ENCODE measurements at places on chromosomes 12 and 14.

- DNase-seq = no peak
Observed at GRCh38 chr12:81596558-81596957, 162.6 kb downstream of the PPFIA2 start.

DNA sequence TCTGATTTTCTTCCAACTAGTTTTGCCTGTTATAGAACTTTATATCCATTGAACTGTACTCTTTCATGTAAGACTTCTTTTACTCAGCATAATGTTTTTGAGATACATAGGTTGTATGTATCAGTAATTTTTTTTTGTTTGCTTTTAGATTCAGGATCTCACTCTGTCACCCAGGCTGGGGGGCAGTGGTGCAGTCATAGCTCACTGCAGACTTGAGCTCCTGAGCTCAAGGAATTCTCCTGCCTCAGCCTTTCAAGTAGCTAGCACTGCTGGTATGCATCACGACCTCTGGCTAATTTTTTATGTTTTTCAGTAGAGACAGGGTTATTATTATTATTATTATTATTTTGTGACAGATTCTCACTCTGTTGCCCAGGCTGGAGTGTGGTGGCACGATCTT is 65.0 kb upstream of the DDHD1 start:
- DNase-seq = no peak

DNA sequence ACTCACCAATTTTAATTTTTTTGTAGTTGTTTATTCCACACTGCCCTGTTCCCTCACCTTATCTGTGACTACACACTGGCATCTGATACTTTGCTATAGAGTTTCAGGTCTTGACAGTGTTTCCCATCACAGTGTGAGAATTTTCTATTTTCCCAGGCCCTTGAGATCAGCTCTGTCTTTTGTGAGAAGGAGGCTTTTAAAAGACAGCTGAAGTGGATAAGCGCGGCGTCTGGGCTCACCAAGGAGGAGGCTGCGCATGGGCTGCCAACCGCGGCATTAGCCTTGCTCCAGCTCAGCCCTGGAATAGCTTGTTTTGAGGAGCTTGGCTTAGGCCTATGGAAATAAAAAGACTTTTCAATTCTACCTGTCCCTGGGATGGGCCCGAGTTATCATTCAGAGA is 181.3 kb downstream of the RMST start:
- no peak for DNase-seq

GRCh38 chr12:79083181-79083580 is 218.6 kb downstream of the SYT1 start:
- no peak for DNase-seq

- no peak for DNase-seq
Observed at GRCh38 chr14:75236901-75237419, 41.7 kb upstream of the FOS start.

DNA sequence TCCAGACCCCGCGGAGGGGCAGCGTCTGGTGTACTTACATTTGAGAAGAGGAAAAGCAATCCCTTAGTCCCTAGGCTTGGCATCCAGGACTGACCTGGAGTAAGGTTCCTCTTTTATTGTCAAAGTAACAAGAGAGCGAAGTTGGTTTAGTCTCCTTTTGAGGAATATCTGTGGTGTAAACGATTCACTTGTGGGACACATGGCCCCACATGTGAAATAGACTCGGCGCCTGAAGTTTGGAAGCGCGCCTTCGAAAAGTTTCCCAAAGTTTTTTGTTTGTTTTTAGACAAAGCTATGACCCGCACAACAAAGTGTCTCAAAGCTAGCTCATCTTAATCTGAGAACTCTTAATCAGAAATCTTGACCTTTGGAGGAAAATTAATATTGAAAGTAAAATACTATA is 744 bp downstream of the STYX start:
- DNase-seq = no peak

GRCh38 chr12:50197297-50197727 is 30.1 kb upstream of the CERS5 start:
- no peak for DNase-seq

DNA sequence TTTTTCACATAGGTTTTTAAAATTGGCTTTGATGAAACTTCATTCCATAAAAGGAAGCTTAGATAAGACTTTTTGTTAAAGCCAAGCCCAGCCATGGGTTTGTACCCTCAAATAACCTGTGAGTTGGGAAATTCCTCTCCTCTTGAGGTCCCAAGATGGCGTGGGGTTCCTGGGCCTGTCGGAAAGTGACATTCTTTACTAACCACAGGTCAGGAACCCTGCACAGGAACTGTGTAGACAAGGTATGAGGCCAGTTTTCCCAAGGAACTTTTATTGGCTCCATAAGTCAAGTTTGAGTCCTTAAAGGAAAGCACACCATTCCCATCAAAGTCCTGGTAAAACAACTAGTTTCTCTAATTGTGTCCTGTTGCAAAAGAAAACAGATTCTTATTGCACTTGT is 65.0 kb upstream of the AMN start:
- DNase-seq = no peak

- DNase-seq = no peak
Observed at GRCh38 chr14:57998766-57999165, 132.9 kb upstream of the SLC35F4 start.

GRCh38 chr14:75521415-75522199 is 662 bp upstream of the BATF start:
- peak; percentile 52 for DNase-seq

DNA sequence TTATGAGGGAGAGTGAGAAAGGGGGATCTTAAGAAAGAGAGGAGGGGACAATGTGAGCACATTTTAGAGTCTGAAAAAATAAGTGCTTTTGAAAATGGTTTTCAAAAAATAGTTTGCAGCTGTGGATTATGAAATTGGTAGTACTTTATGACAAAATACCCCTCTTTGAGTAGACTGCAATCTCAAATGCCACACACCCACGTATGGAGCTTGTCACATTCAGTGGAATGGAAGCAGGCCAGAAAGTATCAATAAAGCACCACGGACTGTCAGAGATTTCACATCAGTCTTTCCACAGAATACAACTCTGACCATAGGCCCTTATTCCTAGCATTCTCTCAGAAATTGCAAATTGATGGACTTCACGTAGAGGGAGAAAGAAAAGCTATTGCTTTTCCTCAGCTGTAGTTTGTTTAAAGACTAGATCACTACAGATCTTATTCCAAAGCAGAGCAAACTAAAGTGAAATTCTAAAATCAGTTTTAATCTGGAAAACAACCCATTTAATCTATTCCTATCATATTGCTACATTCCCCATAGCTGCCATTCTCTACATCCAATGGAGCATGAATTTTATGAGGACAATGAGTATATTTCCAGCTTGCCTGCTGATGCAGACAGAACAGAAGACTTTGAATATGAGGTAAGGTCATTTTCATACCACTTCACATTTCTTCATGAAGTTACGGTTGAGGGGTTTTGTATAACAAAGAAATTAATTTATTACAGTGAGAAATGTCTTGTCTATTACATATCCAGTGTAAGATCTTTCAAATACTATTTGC is 321.3 kb downstream of the PDZRN4 start:
- DNase-seq = no peak

DNA sequence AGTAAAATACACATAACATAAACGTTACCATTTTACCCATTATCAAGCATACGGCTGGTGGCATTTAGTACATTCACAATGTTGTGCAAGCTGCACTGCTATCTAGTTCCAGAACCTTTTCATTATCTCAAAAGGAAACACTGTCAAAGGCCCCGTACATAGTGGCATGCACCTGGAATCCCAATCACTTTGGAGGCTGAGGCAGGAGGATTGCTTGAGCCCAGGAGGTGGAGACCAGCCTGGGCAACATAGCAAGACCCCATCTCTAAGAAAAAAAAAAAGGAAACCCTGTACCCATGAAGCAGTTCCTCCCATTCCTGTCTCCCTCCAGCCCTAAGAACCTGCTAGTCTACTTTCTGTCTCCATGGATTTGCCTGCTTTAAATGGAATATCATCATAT is 7.4 kb upstream of the HVCN1 start:
- DNase-seq = no peak

- DNase-seq = no peak
Observed at GRCh38 chr12:89779090-89779489, 70.5 kb upstream of the ATP2B1 start.

DNA sequence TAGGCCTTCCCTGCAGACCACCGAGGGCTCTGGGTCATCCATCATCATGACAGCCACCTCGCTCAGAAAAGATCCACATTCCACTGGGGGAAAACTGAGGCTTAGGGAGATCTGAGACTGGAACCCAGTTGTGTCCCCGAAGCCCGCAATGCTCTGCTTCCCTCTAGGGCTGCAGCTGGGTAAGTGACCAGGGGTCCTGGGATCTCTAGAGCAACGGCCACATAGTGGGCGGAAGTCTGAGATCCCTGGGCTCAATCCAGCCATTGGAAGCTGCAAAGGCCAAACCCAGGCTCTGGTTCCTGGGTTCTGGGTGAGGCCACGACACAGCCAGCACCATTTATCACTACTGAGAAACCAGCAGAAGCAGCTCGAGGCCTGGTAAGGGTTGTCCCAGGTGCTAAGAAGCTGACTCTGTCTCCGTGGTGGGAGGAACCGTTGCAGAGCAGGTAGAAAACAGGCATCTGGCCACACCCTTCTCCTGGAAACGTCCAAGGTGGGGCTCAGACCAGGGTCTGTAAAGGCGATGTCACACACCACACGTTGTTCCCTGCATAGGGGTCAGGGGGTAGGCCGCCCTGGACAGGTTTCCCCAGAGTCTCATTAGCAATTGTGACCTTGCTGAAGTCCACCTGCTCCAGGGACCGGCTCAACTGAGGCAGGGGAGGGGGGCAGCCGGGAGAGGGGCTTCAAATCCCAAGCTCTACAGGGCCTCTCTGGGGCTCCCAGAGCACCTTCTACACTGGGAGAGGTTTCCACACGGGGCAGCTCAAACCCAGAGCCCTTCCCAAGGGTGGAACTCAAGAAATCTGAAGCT is 38.6 kb downstream of the BCL11B start:
- DNase-seq = no peak

- DNase-seq = no peak
Observed at GRCh38 chr12:131833288-131833895, 5.2 kb downstream of the MMP17 start.

All from GM12865 (cell line).